ENCODE measurements at places on chromosomes 12 and 14. TPM values are rescaled to one million over a fixed set of nuclear protein-coding genes. Genes with fewer than 3 reads are reported as not detected.

PPP4R4 gene
- not detected for total RNA-seq

SRRM4 gene
- under 0.01 TPM for total RNA-seq

PPP1R36 gene
- 0.26 TPM for total RNA-seq

KRT74 gene
- total RNA-seq = not detected

RARG gene
- total RNA-seq = 73.5 TPM

CD69 gene
- total RNA-seq = 0.75 TPM

ADAM20 gene
- 0.17 TPM for total RNA-seq

GPHN gene
- 39.5 TPM for total RNA-seq

DNA sequence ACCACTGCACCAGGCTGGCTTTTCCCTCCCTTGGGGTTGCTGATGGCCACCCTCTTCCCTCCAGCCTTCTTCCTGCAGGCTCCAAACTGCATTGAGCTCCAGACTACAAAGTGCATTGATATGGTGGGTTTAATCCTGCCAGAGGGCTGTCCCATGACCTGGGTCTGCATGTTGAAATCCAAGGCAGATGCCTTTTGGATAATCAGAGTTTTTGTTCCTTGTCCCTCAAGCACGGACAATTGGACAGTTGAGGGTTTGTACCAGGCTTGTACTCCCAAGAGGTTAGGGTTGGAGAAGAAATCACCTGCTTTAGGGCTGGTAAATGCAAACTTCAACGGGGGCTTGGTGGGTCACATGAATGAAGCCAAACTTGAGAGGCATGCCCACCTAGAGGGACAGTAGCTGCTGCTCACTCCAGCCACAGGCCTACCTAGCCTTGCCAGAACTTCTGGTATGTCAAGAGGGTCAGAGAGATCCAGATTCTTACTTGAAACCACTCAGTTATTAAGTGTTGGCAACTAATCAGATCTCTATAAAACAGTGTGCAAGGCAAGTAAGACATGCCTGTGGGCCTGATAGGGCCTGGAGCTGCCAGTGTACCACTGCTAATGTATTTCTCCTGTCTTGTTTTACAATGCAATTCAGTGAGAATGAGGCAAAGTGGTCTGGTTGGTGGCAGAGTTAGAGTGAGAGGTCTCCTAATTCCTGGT lies 21.7 kb upstream of the KRT83 start:
- no peak for DNase-seq

DNA sequence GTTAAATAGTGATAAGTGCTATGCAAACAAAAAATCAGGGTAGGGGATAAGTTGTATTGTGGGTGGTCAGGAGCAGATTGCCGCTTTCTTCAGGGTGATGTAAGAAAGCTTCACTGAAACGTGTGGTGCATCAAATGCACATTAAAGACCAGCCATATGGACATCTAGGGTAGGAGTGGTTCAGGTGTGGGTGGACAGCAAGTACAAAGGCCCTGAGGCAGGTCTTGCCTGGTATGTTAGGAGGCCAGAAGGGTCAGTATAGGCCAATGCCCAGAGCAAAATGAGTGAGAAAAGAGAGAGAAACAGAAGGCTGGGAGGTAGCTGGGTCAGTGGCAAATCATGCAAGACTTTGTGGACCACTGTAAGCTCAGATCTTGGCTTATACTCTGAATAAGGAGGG lies 25.6 kb upstream of the CISTR start:
- no peak for DNase-seq

GRCh38 chr14:51681411-51681810 lies 29.7 kb downstream of the FRMD6 start:
- no peak for DNase-seq

DNA sequence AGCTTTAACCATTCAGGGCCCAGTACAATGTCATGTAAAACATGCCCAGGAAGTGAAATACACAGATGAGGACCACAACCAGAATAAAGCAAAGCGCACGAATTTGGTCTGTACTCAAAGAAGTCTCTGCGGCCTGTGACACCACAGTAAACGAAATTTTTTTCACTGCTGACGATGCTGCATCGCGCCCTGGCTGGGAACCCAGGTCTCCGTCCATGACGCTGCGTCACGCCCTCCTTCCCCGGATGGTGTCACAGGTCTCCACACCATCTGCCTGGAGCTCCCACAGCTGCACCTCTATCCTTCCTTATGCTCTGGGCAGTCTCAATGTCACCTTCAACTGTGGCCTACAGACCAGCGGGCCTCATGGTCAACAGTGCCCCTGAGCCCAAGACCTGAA lies 17.8 kb downstream of the ANKLE2 start:
- no peak for DNase-seq

DNA sequence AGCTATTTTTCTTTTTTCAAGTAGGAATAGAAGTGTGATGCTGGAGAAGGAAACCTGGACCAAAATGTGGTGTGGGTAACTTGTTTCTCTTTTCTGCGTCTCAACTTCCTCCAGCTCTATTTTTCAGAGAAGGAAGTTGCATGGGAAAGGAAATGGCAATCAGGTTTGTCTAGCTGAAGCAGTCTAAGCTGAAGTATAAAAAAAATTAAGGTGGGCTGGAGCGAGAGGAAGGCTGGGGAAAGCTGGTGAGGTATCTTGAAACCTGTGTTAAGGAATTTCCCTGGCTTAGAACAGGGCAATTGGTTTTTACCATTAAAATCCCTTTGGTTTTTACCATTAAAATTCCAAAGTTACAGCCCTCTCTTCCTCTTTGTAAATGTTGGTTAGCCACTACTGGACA lies 34.2 kb upstream of the NINJ2 start:
- DNase-seq = no peak

- no peak for DNase-seq
These were observed 20.7 kb upstream of the NEK9 start for GRCh38 chr14:75147423-75148071.

GRCh38 chr12:125853670-125854069 lies 788.4 kb downstream of the AACS start:
- DNase-seq = no peak

DNA sequence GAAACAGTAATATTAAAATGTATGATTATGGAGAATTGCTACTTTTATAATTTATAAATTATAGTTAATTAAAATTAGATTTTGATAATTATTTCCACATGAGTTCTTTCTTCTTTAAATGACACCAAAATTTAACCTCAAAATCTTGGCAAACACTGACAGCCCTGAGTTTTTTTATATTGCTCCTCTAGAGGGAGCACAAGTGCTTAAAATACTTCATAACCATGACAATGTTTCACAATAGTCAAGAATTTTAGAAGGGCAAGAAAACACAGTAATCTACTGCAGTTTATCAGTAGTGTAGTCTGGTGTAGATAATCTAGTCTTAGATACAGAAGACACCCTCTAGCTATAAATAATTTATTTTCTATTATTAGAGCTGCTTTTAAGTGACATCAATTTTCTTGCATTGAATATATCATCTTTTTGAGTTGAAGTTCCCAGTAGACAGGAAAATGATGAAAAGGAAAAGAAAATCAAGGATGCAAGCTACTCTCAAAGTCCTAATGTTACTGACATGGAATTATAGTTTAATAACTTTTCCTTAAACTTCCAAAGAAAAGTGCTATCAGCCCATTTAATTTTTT lies 14.3 kb upstream of the PTGER2 start:
- peak; percentile 80 for DNase-seq

GRCh38 chr12:18496156-18496555 lies 234.8 kb downstream of the PIK3C2G start:
- no peak for DNase-seq

- DNase-seq = no peak
These were observed 39.3 kb upstream of the AMN start for GRCh38 chr14:102883089-102883541.

DNA sequence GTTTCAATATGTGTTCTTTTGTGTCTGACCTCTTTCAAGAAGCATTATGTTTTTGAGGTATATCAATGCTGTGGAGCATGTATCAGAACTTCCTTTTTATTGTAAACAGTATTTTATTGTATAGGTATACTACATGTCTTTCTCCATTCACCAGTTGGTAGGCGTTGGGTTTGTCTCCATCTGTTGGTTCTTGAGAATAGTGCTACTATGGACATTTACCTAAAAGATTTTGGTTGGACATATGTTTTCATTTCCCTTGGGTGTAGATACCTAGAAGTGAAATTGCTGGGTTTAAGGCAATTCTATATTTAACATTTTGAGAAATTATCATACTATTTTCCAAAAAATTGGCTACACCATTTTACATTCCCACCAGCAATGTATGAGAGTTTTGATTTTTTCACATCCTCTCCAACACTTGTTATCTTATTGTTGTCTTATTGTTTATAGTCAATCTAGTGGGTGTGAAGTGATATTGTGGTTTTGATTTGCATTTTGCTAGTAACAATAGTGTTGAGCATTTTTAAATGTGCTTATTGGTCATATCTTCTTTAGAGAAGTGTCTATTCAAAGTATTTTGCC lies 409.2 kb downstream of the IPO8 start:
- DNase-seq = peak; percentile 59

- no peak for DNase-seq
These were observed 42.1 kb downstream of the KRT80 start for GRCh38 chr12:52149651-52150241.

- DNase-seq = no peak
These were observed 20.5 kb downstream of the TAMALIN start for GRCh38 chr12:52027085-52027843.

- no peak for DNase-seq
These were observed 58.2 kb downstream of the ESR2 start for GRCh38 chr14:64235652-64236640.
